ENCODE measurements at places on chromosomes 5 and 9.

DNA sequence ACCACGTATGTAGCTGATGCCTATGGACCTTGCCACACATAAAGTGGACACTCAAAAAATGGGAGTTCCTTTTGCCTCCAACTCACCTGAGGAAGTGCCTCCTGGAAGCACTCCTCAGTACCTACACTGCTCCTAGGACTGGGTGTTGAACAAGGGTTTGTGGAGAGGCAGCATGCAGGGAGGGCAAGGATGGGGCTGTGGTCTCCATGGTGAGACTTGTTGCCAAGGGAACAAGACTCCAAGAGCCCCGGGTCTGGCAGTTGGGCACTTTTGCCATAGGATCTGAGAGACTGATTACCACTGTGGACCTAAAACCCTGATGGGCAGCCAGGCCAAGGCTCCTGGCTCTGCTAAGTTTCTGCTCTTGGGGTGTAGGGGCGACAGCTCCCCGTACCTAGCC is 6.9 kb upstream of the NR5A1 start:
- DNase-seq, result no peak

GRCh38 chr5:67425514-67425913 is 228.9 kb upstream of the CD180 start:
- peak; percentile 27 for DNase-seq

DNA sequence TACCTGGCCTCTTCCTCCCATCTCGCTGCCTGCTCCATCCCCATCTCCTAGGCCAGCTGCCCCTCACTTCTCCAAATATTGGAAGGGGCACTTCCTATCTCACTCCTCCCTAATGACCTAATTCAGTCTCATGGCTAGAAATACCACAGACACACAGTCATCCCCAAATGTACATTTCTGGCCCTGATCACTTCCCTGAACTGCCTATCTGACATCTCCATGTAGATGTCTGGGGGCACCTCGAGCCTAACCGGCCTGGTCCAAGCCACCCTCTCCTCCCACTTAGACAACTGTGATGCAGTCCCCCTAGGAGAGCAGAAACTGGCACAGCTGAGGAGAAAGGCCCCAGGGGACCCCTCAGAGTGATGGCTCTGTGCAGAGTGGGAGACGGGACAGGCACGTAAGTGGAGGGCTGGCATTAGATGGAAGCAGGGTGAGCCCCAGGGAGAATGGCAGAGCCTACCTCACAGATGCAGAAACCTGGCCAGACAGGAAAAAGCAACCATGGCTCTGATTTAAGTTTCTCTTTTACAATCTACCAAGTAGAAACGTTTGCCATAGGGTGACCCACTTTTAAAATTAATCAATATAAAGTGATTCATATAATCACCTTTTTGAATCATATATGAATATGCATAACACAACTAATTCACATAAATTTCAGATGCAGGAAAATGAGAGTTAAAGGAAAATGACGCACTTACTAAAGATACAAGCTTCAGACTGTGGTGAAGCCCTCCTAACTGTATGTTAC is 22.1 kb downstream of the CAMSAP1 start:
- DNase-seq, result peak; percentile 50

GRCh38 chr9:90127923-90128322 is 514.7 kb downstream of the DIRAS2 start:
- no peak for DNase-seq

GRCh38 chr5:176629853-176630680 is at the start of the genes EIF4E1B and SNCB:
TSS of gene EIF4E1B (plus strand) at chr5:176630675. CDS start at chr5:176642788, 12,113 bp downstream.
TSS of gene SNCB (minus strand) at chr5:176630534. CDS start at chr5:176629654, 880 bp downstream.
- peak; percentile 53 for DNase-seq

DNA sequence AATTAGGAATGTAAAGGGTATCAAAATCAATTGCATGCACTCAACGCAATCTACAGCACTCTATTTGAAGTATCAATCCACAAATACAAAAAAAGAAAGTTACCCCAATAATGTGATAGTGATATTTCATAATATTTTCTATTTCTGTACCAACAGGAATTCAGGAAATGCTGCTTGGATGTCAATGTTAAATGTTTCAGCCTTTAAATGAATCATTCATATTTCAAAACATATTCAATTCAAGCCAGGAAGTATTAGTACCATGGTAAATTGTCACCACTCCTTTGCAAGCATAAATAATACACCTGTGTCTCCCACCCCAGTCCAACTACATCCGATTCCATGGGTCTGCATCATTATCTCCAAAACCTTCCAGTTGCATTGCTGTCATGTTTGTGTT is 1185.5 kb upstream of the CDH18 start:
- DNase-seq, result peak; percentile 21

GRCh38 chr9:132166599-132166998 is 4.7 kb downstream of the NTNG2 start:
- no peak for DNase-seq

All from iris pigment epithelial cell (primary cell).